RWPE1 (cell line): ENCODE measurements at places on chromosomes 2 and 18.
A peak's percentile ranks its signal among the peaks of the same experiment; 100 is the strongest.

- no peak for DNase-seq
Measured at GRCh38 chr2:183521911-183522310, 397.7 kb downstream of the NUP35 start.

GRCh38 chr18:2338601-2339000, 232.7 kb downstream of the METTL4 start:
- DNase-seq: no peak

DNA sequence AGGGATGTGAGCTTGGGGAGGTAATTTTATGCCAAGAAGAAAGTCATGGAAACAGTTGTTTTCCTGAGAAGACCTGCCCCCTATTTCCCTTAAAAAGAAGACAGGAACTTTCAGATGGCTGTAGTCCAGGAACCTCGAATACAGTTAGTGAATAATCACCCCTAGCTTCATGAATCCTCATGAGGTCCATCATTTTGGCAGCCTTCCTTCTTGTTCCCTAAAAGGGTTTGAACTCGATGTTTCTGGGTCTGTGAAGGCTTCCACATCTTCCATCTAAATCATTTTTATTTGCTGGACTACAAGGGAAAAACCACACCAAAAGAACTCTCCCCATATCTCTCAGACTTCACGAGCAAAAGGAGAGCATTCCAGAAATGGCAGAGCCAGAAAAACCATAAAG, 290.8 kb downstream of the SLC4A3 start:
- DNase-seq: no peak

DNA sequence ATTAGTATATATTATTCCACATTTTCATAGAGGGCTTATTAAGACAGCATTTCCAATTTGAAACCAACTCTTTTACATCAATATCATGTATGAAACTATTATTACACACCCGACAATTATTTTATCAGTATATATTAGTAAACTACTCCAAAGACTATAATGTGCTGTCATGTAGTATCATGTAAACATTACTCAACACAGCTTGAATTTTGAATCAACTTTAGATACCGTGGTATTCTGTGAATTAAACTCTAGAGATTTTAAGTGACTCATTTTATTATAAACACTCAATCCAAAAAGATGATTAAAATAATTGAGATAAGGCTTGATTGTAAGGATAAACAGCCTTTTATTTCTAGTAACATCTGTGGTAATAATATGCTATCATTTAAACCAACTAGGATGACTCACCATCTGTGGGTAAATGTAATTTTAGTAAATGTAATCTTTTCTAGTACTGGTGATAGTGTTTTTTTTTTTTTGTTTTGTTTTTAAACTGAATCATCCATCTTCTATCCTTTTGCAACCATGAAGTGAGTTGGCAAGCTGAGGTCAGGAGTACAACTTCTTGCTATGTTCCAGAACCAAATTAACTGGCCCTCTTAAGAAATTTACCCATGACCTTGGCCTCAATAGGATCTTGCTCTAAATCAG, 144.3 kb upstream of the SMAD7 start:
- DNase-seq: peak; percentile 8

- DNase-seq: no peak
Measured at GRCh38 chr2:85340034-85340892, 12.5 kb upstream of the TGOLN2 start.

- no peak for DNase-seq
Measured at GRCh38 chr2:200431996-200432705, 77.7 kb downstream of the KCTD18 start.
